ENCODE measurements at places on chromosomes 11 and 22.

DNA sequence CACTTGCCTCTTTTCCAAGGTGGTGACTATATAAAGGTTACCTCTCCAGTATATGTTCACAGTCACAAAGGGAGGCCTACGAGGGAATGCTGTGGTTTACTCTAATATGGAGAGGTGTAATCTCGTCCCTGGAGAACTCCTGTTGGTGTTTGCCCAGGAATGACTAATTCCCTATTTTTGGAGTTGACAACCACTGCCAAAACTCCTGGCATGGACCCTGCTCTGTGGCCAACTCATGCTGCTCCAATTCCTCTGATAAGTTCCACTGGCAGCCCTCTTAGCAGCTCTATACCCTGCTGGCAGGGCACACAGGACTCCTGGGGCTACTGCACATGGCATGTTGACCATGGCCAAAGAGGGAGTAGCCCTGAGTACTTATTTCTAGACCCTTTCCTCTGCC, 418.7 kb upstream of the ANO5 start:
- no peak for DNase-seq

- no peak for DNase-seq
Measured at GRCh38 chr11:111367411-111368284, 11.4 kb downstream of the POU2AF1 start.

DNA sequence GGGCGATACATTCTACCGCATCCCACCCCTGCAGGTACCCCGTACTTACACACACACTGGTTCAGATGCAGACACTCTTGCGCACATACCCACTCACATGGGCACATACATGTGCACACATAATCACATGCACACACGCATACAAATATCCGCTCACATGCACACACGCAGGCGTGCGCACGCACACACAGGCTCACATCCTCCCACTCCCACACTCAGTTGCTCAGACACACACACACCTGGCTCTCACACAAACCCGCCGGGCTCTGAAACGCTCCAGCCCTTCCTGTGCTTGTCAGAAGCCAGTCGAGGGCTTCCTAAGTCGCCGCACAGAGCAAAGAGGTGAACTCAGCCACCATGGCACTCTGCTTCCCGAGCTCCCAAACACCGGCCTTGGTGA, 164.5 kb downstream of the CRYBB2 start:
- no peak for DNase-seq

DNA sequence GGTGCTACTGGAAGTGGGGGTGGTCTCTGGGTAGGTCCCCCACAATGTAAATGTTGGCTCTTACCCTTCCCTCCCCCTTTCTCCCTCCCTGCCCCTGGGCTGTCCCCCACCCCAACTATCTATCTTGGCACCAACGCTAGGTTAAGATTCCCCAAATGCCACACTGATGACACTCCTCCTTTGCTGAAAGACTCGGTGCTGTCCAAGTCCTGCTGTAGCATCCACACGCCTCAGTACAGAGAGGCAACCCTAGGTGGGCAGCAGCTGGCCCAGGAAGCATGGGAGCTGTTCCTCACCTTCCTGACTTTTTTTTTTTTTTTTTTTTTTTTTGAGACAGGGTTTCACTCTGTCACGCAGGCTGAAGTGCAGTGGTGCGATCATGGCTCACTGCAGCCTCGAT, 3.4 kb upstream of the KCTD17 start:
- DNase-seq: no peak

DNA sequence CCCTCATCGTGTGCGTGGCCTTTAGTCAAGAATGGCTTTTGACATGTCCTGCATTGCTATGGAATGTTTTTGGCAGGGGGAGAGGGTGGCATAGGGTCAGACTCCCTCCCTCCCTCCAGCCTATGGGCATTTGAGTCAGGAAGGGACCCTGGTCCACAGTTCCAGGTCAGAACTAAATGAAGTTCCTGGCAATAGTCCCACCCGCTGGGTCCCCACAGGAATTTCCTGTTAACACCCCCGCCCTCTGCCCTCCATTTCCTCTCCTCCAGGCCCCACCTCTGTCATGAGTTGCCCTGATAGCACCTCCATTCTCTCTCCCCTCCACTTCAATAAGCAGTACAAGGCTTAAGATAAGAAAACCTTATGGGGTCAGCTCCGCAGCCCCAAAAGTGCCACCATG, 40.8 kb upstream of the LMO2 start:
- no peak for DNase-seq

DNA sequence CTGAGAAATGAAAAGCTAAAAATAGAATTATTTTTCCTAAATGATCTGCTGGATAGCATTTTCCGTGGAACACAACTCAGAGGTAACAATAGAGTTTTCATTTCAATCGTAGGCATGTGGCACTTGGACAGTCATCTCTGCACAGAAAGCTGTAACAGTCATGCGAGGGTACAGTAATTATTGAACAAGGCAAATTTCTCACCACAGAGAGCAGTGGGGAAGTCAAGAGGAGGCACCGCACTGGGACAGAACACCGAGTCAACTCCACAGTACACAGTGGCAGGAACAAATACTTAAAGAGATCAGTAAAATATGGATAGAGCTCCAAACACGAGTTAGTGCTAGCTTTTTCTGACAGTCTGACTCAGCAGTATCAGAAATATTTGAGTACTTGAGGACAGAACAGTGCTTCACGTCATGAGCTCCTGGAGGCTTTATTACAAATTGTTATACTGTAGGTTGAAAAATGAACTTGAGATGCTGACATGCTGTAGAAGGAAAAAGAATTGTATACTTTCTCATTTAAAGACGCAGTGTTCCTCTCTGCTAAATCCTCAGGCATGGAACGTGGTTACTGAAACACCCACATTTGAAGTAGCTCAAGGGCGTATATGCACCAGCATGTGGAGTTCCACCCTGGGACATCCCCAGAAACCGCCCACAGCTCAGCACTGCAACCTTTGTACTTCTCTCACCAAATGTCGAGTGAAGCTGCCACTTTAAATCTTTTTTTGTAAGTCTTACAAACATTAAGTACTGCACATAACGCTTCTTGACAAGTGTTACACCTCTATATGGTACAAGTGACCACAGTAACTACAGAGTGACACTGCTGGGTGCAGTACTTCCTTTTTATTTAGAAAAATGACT, 27.4 kb upstream of the YPEL1 start:
- no peak for DNase-seq

DNA sequence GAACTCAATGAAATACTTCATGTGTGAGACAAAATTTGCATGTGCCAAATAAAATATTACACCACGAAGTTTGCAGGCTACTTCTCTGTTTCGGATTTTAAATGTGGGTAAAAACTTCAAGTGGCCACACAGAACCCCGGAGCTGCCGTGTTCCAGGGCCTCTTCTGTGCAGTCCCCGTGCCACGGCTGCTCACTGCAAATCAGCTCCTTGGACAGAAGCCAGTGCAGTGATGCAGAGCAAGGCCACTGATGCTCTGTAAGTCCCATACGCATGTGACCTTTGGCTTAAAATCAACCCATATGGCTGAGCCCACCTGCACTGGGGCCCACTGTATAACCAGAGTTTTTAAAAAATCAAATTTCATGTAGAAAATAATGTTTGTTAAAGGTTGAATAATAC, 1309.4 kb downstream of the TBC1D22A start:
- no peak for DNase-seq

GRCh38 chr11:17543041-17543440, 1.2 kb downstream of the USH1C start:
- DNase-seq: no peak
